ENCODE measurements at places on chromosomes 7 and 10.

GRCh38 chr7:111528331-111528730 is 34.0 kb downstream of the IMMP2L start:
- no peak for DNase-seq

DNA sequence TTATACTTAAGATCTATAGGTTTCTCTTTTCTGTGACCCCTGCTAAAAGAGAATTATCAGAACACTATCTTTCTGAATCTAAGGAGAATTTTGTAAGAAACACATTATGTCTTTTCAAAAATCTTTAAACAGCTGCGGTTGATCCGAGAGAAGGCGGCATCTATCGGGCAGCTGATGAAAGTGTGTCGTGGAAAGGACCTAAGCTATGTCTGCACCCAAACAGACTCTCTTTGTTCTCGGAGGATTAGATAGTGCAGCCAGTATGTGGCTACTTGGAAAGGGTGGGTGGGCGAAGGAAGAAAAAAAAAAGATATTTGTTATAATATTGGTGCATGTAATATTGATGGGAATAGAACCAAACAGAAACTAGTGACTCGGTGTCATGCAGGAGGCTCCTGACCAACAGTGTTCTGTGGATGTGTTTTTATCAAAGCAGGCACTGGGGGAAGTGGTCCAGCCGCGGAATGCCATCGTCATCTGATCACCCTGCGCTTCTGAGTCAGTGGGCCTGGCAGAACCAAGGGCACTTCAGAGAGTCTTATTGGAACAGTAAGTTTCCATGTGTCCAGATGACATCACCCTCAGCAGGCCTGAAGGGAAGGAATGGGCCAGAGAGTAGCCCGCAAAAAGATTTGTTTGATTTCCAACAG is 509.7 kb upstream of the AKR1E2 start:
- DNase-seq, result peak; percentile 56

- no peak for DNase-seq
Observed at GRCh38 chr7:156034397-156034796, 222.1 kb upstream of the SHH start.

DNA sequence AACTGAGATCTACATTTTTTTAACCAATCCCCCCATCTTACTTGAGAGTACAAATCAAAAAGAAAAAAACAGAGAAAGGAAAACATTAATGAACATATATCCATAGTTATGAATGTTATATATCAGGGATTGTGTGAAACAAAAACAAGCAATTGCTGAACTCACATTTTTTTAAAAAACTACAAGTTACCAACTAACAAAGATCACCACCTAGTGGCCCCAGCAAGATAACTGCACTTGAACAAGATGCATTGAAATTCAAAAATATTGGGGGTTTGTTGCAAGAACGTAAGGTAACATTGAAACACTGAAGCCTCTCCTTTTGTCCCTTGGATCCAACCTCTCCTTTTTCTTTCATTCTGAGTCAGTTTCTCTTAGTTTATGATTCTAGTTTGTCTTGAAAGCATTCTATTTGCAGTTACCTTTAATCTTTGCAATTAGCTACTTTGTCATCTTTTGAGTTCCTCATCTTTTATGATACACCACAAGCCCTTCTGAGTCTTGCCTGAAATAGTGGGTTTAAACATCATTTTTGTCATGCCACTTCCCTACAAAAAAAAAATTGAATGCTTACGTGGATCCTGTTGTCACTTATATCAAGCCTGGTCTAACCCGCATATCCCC is 87.3 kb upstream of the TES start:
- no peak for DNase-seq

- DNase-seq, result no peak
Observed at GRCh38 chr7:30176463-30177109, 41.8 kb downstream of the MTURN start.

GRCh38 chr10:121675344-121675743 is 77.1 kb upstream of the FGFR2 start:
- DNase-seq, result no peak

DNA sequence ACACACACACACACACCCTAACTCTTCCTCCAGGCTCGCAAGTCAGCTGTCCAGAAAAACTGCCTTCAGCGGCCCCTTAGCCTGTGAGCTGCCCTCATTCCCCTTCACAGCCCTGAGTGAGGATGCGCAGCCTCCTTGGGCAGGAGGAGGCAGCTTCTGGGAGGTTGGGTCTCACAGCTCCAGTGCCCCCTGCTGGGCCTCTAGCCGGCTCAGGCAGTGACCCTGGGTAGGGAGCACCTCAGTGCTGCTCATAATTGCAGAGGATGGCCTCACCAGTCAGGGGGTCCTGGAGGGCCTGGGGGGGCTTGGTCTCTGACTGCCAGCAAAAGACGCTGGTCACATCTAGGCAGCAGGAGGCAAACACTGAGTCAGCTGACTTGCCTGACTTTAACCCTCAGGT is 43.7 kb downstream of the ZNF273 start:
- DNase-seq, result peak; percentile 42

DNA sequence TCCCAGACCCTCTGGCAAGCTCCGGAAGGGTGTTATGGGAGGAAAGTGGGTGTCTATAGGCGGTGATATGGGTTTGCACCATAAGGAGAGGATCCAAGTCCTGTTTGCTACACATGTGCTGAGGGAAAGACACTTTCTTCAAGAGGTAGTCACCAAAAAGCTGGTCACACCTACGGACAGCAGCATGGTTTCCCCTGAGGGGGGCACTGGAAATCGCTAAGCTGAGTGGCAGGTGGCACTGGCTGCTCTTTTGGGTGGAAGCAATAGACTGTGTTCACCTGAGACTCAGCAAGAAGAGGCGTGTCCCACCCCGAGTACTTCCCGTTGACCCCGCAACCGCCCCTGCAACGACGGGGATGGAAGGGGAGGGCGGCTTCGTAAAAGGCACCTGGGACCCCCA is 1.8 kb upstream of the FOXI2 start:
- no peak for DNase-seq

- no peak for DNase-seq
Observed at GRCh38 chr7:108102671-108103312, 27.4 kb downstream of the LAMB4 start.

GRCh38 chr7:141073173-141073640 is 657 bp upstream of the TMEM178B start:
- peak; percentile 50 for DNase-seq

- peak; percentile 40 for DNase-seq
Observed at GRCh38 chr10:74213571-74214162, 62.6 kb downstream of the ADK start.

DNA sequence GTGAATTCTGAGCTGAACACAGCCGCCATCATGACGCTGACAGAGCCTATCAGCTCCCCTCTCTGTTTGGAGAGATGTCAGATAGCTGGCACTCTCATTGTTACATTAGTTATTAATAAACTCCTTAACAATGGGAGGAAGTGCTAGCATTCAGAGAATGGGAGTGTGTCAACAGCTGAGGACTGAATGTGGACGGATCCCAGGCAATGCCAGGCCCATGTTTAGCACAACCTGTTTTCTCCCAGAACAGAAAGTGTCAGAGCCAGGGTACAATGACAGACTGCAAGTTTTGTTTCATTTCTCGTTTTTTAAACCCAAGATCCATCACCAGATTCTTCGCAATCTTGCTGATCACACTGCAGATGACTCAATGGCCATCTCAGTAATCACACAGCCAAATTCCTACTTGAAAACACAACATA is 99.6 kb downstream of the PRPF18 start:
- DNase-seq, result no peak

Data from femur (tissue), 1 donor.